ENCODE measurements at places on chromosomes 2 and 18.

DNA sequence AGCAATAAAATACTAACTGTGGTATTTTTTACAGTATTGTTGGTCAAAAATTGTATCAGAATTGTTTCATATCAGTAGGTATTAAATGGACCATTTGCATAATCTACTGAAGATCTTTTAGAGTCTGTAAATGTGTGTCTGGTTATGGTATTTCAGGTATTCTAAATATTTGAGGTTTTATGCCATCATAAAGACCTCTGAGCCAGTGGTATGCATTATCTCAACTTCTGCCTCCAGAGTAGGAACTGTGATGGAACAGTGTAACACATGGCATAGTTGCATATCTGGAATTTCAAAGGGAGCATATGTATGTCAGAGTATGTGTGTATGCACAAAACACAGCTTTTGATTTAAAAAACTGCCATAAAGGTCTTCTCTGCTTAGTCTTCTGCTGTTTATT is 15.4 kb downstream of the GREB1L start:
- no peak for DNase-seq

- DNase-seq = no peak
Observed at GRCh38 chr2:236934656-236935055, 151.0 kb upstream of the COPS8 start.

DNA sequence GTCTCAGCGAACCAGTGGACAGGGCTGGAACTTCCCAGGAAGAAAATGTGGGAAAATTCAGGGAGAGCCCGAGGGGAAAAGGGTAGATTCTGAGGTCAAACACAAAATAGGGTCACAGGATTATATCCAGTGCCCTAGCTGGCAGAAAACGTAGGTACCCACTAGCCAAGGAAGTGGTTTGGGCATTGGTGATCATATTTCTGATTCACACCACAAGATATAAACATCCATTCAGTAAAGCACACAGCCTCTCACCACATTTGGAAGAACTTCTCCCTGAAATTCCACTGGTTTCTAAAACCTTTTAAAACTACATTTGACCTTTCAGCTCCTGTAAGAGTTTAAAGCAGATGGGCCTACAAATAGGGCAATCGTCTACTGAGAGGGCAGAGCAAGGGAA is 186.9 kb downstream of the TTC32 start:
- no peak for DNase-seq

GRCh38 chr2:177952151-177952550 is 120.4 kb downstream of the PDE11A start:
- DNase-seq = no peak

- DNase-seq = no peak
Observed at GRCh38 chr18:54240629-54241107, 16.2 kb upstream of the MBD2 start.

DNA sequence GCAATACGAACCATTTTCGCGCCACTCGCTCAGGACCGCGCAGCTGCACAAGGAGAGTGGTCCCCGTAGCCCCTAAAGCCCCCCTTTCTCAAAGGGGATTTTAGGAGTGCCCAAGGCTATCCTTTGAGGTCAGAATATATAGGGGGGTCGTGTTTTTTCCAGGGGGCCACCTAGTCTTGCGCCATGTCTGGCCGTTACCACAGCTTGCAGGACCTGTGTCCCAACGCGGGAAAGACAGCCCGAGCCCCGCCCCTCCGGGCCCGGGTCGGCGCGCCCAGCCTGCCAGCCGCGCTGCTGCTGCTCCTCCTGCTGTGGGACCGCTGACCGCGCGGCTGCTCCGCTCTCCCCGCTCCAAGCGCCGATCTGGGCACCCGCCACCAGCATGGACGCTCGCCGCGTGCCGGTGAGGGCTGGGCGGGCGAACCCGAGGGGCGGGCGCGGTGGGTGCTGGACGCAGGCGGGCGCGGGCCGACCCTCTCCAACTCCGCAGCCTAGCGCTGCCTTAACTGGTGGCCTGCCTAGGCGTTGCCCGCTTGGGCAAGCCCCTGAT is at the start of gene CDCA7:
Gene CDCA7, plus strand, starts transcription at position 291 of the 550 bp plus-strand sequence. Its CDS starts 92 bp downstream, at position 383.
- DNase-seq = peak; percentile 90

- peak; percentile 77 for DNase-seq
Observed at GRCh38 chr2:158457092-158457825, 507 bp downstream of the PKP4 start.

- DNase-seq = no peak
Observed at GRCh38 chr2:37457401-37457901, 113.0 kb downstream of the QPCT start.

- no peak for DNase-seq
Observed at GRCh38 chr18:37937287-37937686, 371.7 kb upstream of the CELF4 start.

GRCh38 chr2:191864628-191865374 is 17.9 kb upstream of the CAVIN2 start:
- no peak for DNase-seq

DNA sequence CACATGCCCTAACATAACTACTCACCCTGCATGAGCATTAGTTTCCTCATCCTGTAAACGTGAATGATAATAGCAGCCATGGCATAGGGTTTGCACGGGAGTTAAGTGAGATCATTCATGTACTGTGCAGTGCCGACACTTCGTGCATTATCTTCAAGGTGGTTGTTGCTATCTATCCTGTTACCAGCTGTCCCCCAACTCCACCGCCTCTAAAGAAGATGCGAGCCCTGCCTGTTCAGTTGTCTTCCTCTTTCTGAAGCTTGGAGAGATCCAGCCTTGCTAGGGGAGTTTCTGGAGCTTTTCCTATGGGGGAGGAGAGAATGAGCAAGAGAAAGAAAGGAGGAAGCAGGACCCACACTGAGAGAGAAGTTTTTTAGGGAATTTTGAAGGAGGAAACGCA is 34.4 kb downstream of the YPEL5 start:
- peak; percentile 10 for DNase-seq

GRCh38 chr2:11248-11941 is 34.9 kb downstream of the FAM110C start:
- DNase-seq = peak; percentile 88

DNA sequence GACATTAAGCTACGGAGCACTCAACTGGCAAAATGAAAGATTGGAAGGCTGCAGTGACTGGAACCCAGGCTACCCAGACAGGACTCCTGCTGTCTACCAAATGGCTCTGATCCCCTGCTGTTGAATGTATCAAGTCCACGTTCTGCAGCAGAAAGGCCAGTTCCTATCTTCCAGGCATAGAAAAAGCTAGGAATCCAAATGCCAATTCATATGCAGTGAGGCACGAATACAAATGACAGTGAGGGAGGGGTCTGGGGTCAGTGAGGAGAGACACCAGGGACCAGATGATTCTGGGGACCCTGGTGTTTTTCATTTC is 5.3 kb downstream of the NRP2 start:
- no peak for DNase-seq

- no peak for DNase-seq
Observed at GRCh38 chr2:24454294-24454693, 36.8 kb upstream of the NCOA1 start.

DNA sequence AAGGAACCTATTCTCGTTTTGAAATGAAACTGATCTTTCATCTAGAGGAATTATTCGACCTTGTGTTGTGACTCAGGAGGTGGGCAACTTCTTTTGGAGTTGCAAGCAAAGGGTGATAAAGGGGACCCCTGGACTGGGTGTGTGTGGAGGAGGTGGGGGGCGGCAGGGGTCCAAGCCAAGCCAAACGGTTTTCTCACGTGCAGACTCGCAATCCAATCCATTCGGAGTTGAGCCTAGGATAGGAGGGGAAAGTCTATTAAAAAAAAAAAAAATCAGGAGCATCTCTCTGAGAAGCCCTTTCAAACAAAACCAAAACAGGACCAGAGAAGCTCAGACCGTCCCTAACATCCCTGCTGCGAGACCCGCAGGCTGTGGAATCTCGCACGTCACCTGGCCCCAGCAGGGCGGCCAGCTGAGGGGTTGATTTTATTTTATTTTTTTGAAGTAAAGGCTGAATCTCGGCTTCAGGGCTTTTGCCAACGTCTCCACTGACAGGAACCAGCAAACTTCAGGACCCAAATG is 3.7 kb upstream of the ZEB2 start:
- DNase-seq = no peak

GRCh38 chr2:122249673-122250072 is 494.2 kb downstream of the TSN start:
- DNase-seq = no peak

- no peak for DNase-seq
Observed at GRCh38 chr2:80061881-80062280, 242.7 kb downstream of the LRRTM1 start.

DNA sequence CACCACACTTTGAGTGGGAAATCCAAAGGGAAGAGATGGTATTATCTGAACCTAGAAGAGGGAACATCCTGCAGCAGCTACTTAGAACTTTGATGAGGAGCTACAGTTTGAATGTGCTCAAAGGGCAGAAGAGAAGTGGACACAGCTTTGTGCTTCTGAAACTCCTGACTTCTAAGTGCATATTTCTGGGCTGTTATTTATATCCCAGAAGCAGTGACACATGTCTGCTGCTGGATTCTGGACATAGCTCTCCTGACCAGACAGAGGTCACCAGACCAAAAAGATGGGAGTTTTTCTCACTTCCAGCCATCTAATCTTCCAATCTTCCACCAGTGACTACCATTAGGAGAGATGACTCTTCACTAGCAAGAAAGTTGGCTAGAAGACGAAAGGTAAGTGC is 153.9 kb downstream of the FSIP2 start:
- DNase-seq = no peak

DNA sequence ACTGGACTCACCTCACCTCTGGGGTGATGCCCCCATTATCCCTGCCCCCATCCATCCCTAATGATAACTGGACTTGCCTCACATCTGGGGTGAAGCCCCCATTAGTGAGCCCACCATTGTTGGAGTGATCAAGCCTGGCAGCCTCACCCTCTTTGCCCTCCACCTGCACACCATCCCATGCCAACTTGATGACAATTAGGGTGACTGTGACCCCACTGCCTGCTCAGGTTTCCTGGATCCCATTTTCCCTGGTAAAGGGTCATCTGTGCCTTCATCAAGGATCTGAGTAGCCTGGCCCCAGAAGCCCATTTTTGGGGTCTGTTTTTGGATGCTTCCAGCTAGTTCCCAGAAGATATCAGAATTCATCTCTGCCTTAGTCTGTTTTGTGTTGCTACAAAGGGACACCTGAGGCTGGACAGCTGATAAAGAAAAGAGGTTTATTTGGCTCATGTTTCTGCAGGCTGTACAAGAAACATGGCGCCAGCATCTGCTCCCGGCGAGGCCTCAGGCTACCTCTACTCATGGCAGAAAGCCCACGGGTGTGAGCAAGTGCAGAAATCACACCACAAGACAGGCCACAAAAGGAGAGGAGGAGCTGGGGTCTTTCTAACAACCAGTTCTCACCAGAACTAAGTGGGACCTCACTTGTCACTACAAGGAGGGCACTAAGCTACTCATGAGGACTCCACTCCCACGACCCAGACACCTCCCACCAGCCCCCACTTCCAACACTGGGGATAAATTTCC is 196.4 kb upstream of the TWIST2 start:
- peak; percentile 17 for DNase-seq

- DNase-seq = no peak
Observed at GRCh38 chr2:181371782-181372645, 85.2 kb upstream of the ITGA4 start.

Measured in activated CD8-positive, alpha-beta memory T cell treated with anti-CD3 and anti-CD28 coated beads, Interleukin-2, amount 50 U/mL, for 48 hours (primary cell).